ENCODE measurements at places on chromosomes 5 and 9.

DNA sequence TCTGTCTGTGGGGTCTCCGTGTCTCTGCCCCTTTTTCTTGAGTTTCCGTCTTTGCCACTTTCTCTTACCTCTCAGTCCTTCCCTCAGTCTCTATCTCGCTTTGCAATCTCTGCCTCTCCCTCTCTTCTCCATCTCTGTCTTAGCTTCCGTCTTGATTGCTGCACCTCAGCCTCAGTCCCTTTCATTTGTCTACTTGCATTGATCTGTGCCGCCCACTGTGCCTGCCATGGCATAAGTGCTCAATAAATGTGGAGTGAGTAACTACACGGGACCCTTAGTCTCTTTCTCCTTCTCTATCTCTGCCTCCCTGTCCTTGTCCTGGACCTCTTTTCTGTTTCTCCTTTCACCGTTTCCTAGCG lies 6.6 kb downstream of the PCDHGC5 start:
- DNase-seq: no peak

DNA sequence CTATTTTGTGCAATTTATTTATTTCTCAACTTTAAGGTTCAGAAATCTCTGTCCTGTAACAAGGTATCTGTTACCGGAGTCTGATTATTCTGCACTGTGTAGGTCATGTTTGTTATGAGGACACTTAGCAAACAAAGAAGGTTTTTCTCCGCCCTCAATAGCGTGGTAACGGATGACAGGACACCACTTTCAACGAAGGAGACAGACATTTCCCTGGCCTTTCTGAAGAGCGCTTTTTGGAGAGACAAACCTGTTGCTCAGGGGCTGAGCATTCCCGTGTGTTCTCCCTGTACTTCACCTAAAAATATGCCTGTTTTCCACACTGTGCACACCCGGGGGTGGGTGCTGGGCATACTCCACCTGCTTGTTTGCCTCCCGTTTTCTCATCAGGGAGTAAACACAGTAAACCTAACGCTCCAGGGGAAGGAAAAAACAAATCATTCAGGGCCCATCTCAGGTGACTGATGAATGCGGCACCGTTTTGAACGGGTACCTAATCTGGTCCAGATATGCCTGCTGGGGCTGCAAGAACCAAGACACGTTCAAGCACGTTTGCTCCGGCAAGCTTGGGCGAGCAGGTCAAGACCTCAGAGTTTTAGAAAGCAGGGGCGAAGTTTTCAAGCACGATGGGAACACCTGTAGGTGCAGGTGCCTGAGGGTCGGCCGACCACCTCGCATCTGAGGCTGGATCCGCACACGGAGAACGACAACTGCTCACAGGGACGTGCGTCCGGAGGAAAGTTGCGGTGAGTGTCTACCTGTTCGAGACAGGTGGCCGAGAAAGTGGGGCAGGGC lies 859 bp downstream of the RETREG1 start:
- DNase-seq: peak; percentile 74

GRCh38 chr9:70802206-70802605 lies 319.2 kb downstream of the TRPM3 start:
- no peak for DNase-seq

DNA sequence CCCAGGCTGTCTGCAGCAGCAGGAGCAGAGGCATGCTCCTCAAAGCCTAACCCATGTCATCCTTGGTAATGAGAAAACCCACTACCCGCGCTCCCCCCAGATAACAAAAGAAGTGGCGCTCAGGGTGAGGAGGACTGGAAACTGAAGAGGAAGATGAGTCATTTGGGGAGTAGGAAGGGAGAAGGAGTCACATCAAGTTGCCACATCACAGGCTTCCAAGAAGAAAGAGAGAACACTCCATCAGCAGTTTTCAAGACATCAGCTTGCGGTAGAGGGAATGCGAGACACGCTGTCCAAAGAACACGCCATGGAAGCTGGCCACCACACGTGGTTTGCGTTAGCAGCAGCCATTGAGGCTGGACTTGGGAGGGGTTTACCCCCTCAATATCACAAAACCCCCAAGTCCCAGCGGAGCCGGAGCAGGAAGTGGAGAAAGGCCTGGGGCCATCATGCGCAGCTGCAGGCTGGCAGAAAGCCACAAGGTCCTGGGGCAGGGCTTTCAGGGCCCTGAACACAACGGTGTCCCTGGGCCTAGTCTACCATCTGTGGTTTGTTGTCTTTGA lies 41.5 kb downstream of the SH3PXD2B start:
- no peak for DNase-seq

DNA sequence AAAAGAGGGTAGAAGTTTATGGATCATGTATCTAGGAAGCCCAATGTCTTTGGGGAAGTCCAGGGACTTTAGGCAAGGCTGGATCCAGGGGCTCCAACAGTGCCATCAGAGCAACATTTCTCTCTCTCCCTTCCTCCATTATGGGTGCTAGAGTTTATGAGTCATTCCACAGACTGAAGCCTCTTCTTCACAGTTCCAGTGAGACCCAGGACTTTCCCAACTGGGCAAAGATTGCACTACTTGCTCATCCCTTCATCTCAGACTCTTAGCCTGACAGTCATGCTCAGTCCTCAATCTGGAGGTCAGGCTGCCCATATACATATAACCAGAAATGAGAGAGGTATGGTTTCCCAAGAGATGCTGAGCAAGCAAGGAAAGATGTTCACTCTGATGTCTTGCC lies 110.7 kb downstream of the FEM1C start:
- DNase-seq: no peak

GRCh38 chr5:107874795-107875194 lies 204.1 kb upstream of the EFNA5 start:
- DNase-seq: no peak

GRCh38 chr9:75134495-75134894 lies 46.2 kb downstream of the OSTF1 start:
- no peak for DNase-seq

GRCh38 chr9:130728721-130729120 lies 35.1 kb downstream of the EXOSC2 start:
- no peak for DNase-seq

DNA sequence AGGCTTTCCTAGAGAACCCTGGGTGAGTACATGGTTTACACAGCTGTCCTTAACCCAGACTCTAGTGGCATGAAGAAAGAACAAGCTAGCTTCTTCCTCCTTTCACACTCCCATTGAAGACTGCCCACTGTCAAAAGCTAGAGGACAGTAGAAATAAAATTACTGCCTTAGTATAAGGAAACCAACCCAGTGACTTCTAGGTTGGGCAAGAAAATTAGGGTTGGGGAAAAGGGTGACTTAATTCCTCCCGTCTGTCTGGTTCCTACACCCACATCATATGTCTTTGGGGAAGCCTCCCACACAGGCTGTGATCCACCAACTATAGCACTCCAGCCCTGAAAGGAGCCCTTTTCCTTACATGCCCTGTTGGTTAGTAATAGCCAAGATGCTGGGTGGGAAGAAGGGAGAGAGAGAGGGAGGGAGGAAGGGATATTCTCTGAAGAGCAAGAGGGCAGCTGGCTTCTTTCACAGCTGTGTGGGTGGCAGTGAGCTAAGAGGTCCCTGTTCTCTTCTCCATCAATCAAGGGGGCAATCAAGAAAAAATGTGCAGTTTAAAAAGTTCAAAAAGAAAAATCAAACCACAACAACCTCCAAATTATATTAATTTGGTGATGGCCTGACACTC lies 21.7 kb downstream of the HBEGF start:
- no peak for DNase-seq

- no peak for DNase-seq
Measured at GRCh38 chr5:17005107-17005828, 69.2 kb upstream of the MYO10 start.
